Glomerular endothelial cell (primary cell): ENCODE measurements at places on chromosomes 1 and 21. TPM values are rescaled to one million over a fixed set of nuclear protein-coding genes. Genes with fewer than 3 reads are reported as not detected.

The OR2T29 gene
- total RNA-seq, result not detected in 2 replicates

- no peak for DNase-seq
These were observed 46.9 kb downstream of the ARHGEF10L start for GRCh38 chr1:17586172-17586964.

The ADGRL2 gene
- 166 and 167 TPM in 2 replicates for total RNA-seq

DNA sequence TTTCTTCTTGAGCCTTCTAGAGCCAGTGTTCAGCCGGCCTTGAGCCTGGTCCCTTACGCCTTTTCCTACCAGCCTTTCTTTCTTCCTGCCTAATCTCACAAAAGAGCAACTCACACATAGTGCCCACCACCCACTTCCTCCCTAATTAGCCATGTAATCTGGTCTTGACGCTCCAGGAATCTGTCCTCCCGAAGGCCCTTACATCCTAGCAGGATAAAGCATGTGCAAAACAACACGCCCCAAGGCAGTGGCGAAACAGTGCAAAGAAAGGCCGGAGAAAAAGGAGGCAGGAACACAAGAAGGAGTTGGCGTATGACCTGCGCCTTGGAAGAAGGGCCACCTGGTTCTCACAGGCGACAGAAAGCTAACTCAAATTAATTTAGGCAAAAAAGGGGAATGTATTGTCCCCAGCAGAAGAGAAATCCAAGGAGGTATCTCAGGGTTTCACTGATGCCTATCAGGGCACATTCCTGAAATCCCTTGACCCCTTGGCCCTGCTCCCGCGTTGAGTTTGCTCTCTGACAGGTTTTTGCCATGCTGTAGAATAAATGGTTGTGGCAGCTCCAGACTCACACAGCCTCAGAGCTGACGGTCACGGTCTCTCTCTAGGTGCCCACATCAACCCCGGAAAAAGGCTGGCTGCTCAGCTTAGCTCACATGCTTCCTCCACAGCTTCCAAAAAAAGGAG, 79.0 kb downstream of the ZNF281 start:
- DNase-seq, result no peak

The FMO3 gene
- not detected in 2 replicates for total RNA-seq

DNA sequence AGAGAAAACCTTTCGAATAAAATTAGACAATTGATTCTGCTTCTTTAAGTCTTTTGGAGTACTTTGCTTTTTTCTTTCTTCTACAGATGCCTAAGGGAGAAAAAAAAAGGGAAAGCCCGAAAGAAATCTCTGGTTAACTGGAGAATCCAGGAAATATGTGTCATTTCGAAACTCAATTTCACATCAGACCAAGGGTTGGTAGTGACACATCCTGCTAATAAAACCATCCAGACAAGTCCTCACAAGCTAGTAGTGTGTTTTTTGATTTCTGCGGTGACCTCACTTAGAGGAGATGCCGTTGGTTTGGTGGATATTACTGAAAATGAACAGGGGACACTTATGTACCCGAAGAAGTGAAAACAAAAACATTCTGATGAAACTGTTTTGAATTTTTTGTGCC, 726.5 kb upstream of the ADAMTS5 start:
- DNase-seq, result no peak

- no peak for DNase-seq
These were observed 171.7 kb downstream of the NFIA start for GRCh38 chr1:61253912-61254633.

The UBR4 gene
- total RNA-seq, result 100 and 186 TPM in 2 replicates

DNA sequence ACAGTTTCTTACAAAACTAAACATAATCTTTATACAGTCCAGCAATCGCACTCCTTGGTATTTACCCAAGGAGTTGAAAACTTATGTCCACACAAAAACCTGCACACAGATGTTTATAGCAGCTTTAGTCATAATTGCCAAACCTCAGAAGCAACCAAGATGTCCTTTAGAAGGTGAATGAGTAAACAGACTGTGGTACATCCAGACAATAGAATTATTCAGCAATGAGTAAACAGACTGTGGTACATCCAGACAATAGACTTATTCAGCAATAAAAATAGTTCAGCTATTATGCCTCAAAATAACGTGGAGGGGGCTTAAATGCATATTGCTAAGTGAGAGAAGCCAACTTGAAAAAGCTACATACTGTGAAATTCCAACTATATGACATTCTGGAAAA, 87.0 kb upstream of the GALNT2 start:
- no peak for DNase-seq

GRCh38 chr1:155847823-155848529, 9.0 kb downstream of the GON4L start:
- no peak for DNase-seq

The CDCA8 gene
- total RNA-seq, result 4.2 and 12.0 TPM in 2 replicates

The TMEM54 gene
- total RNA-seq, result 45.4 and 64.8 TPM in 2 replicates

GRCh38 chr1:230259621-230260020, 166.5 kb downstream of the PGBD5 start:
- DNase-seq, result no peak
